Stimulated activated CD4-positive, alpha-beta T cell treated with anti-CD3 and anti-CD28 coated beads, Interleukin-4, amount 100 ng/mL, for 48 hours (primary cell): ENCODE measurements at places on chromosomes 3 and 15.

GRCh38 chr3:66023738-66024385 is 14.9 kb downstream of the MAGI1 start:
- no peak for DNase-seq

DNA sequence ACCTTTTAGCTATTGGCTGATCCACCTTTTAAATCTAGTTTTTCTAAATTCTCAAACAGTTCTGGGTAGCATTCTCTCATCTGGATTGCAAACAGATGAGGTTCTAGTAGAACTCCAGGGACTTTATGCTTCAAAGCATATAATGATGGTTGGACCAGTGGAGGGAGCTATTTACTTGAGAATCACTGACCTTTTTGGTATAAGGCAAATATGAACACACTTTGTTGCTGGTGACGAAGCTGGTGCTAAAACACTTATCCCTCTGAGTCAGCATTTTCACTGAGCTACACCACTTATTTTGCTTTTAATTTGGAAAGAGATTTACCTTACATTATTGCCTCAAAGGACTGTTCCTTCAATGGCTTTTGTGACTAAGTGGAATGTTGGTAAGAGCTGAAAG is 58.6 kb upstream of the SLITRK3 start:
- DNase-seq, result no peak

DNA sequence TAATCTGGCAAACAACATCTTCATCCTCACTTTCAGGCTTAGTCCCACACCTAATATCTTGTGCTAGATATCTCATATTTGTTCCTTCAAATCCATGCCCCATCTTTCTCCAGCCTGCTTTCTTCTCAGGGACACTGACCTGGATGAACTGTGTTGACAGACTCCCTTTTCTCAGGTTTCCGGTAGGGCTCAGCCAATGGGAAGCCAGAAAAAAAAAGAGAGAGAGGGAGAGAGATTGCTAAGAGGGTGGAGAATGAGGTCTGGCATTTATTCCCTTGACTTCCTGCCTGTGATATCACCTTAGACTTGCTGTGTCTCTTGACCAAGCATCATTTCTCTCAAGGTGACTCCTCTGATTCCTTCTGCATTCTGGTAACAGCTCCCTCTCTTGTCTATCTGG is 145.6 kb upstream of the ABI3BP start:
- DNase-seq, result no peak

GRCh38 chr3:117165601-117166051 is 456.0 kb downstream of the TUSC7 start:
- DNase-seq, result no peak

- DNase-seq, result no peak
These were observed 151.8 kb upstream of the SOX14 start for GRCh38 chr3:137612291-137612690.

DNA sequence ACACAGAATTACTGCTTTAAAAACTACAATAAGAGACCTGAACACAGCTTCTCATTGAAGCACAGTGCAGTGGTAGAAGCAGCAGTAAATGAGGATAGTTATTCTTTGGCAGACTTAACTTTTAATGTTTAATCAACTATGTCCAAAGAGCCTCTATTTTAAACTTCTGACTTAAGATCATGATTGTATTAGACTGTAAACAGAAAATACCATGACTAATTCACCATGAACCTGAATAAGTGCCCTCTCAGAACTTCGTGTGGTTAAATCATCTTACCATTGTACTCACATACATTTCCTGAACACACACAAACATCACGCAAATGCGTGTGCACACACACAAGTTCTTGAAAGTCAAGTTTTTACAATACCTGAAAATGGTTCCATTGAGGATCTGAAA is 13.9 kb downstream of the CEP152 start:
- no peak for DNase-seq

- no peak for DNase-seq
These were observed 90.1 kb downstream of the CHST2 start for GRCh38 chr3:143209715-143210059.

- DNase-seq, result no peak
These were observed 177.3 kb upstream of the NAALADL2 start for GRCh38 chr3:174681784-174682183.

GRCh38 chr15:47196048-47196447 is 521.3 kb upstream of the SEMA6D start:
- DNase-seq, result peak; percentile 16

DNA sequence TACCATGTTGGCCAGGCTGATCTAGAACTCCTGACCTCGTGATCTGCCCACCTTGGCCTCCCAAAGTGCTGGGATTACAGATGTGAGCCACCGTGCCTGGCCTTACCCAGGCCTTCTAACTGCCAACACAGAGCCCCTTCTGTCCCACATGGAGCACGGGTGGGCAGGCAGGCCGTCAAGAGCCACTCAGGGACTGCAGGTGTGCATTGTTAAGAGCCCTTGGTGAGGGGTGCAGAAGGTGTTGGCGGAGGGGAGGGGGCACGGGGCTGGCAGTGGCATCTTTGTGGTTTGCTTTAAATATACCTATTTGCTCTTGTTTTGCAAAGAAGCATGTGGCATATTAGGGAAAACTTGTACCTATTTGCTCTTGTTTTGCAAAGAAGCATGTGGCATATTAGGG is 37.3 kb downstream of the SMAD6 start:
- no peak for DNase-seq

DNA sequence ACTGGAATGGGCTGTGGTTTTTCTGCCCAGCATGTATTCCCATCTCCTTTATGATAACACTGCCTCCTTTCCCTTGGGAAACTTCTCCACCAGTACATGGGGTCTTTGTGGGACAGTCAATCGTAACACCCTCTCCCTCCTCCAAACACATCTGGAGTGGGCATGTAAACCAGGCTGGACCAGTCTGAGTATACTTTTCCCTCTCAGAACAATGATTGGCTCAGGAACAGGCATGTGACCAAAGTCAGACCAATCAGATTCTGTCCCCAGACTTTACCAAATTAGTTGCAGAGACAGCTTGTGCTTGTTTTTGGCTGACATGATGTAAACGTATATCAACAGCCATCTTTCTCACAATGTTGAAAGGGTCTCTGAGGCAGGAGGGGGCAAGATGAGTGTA is 97.1 kb upstream of the CRBN start:
- no peak for DNase-seq

DNA sequence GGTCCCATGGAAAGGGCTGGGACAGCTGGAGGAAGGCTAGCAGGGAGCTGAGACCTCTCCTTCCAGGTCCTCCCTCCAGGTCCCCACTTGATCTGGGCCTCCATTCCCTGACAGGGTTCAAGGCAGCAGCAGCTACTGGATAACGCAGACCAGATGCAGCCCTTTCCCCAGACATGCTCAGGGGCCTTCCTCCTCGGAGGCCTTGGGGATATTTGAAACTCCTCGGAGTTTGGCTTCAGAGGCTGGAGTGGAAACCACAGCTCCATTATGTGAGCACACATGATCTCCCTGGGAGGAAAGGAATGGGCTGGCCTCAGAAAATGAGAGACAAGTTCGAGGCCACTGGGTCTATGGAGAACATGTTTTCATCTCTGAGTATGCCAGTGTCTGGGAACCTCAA is 119.3 kb downstream of the SMAD6 start:
- no peak for DNase-seq

- DNase-seq, result no peak
These were observed 210.6 kb upstream of the GADL1 start for GRCh38 chr3:31105011-31105410.

DNA sequence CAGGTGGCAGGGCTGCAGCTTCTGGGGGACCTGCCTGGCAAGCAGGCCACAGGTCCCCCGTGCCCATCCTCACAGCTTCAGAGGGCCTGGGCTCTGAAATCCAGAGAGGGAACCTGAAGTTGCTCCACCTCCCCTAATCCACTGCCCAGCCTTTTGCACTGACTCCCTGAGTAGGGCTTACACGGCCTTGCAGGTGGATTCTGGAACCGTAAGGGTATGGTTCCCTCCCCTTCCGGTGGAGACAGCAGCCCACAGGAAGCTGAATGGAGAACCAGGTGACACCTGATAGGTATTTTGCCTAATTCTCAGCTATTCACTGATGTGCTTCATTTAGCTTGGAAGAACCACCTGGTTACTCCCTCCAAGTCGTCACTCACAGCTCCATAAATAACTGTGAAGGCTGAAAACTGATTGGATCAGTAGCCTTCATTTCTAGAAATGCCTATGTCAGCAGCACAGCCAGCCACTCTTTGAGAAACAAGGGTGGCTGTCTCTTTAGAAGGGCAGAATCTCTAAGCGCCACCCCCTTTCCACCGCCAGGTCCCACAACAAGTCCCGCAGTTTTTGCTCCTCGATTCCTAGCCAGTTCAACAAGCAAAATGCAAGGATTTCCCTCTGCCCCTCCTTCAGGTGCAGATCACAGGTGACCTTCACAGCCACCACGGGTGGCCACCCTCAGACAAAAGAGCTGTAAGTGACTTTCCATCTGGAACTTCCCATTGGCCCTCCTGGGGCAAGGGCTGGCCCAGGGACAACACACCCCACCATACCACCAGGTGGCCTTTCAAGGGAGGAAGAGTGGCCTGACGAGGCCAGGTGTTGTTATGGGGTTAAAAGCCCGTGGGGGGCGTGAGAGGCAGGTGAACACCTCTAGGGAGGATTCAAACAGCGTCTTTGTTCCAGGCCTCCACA is 112.9 kb downstream of the SEC22A start:
- DNase-seq, result no peak

DNA sequence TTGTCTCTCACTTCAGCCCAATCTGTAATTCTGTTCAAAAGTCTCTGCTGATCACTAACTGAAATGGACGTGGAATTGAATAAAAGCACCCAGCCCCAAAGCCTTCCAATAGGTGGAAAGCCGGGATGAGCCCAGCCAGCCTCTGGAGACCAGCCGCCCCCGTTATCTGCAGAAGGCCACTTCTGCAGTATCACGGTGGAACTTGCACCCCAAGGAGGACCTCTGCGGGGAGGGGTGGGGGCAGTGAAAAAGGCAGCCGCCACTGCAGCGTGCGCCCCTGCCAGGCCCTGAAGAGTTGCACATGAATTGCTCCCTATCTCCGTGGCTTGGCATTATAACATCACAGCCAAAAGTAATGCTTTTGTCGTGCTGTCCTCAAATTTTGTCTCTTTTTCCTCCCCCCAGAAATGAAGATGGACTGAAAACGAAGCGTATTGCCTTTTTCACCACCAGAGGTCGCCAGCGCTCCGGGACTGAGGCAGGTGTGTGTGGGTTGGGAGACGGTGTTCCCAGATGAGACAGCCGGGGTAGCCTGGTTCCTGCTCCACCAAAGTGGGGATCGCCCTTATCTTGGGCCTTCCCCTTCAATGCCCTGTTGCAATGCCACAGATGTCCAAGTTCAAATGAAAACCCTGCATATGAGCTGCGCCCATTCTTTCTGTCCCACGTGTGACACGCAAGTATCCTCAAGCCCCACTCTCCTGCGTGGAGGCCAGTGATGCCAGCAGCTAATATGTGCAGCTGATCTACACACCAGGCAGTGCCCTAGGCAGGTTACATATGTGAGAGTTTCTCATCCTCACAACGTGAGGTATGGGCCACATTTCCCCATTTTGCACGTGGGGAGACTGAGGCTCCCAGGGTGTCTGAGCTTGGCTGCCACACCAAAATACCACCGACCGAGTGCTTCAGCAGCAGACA is 96.0 kb downstream of the LRRK1 start:
- peak; percentile 70 for DNase-seq

DNA sequence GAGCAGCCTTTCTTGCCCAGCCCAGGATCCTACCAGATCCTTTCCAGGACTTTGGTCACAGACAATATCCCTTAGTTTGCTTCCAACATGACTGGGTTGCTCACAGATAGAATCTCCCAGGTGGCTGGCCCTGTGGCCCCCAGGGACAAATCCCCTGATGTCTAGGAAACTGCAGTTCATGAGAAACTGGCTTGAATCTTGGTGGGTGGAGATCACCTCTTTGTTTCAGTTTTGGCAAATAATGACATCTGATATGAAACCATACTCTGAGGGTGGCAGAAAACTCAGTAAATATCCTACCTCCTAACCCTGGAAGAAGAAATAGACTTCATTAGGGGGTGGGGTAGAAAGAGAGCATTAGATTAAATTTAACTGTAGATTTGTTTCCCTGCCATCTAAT is 44.1 kb upstream of the PFN2 start:
- no peak for DNase-seq

DNA sequence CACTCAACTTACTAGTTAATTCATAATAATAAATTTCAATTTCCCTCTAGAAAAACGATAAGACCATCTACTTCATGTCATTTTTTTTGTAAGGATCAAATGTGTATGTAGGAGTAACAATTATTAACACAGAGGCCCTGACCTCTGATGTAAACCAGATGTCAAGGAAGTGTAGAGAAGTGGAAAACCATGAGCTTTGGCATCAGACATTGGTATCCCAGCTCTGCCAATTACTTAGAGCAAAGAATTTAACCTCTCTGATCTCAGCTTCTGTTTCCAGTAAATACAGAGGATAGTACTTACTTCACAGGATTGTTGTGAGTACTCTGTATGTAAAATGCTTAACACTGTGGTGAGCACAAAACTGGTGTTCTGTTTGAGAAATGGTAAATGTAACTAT is 17.5 kb downstream of the AQR start:
- no peak for DNase-seq

- DNase-seq, result peak; percentile 51
These were observed 48.8 kb downstream of the STARD5 start for GRCh38 chr15:81274931-81275707.

GRCh38 chr3:151724576-151725562 is 8.9 kb upstream of the AADACL2 start:
- no peak for DNase-seq

- DNase-seq, result no peak
These were observed 28.7 kb downstream of the GPR171 start for GRCh38 chr3:151174351-151174750.

GRCh38 chr15:64105113-64105704 is 9.4 kb downstream of the SNX1 start:
- no peak for DNase-seq

- DNase-seq, result no peak
These were observed 7.6 kb upstream of the NIPA1 start for GRCh38 chr15:22778796-22779195.

DNA sequence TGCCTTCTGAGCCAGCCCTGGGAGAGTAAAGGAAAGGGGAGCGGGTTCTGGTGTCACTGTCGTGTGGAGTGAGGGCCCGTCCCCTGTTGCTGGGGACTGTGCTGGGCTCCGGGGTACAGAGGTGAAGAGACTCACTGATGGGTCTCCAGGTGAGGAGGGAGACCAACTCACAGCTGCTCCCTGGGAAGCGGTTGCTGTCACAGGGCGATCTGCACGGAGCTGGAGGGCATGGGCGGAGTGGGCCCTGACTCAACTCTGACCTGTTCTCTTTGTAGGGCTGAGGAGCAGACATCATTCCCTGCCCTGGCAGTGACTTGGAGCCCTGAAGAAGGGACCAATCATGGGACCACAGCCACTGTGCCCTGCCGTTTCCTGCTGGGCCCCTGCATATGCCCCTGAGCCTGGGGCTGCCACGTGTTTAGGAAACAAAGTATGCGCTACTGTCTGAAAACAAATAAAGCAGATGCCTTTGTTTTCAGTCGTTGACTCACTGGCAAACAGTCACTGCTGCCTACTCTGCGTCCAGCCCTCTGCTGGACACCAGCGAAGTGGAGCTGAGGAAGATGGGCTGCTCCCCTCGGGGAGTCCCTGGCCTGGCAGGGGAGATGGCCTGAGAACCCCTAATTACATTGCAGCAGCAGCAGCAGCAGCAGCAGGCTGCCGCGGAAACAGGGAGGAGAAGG is 22.9 kb upstream of the PLXNA1 start:
- DNase-seq, result no peak
